NCI-H1092 treated with DMSO at 0.1 percent for 48 hours (cell line): ENCODE measurements at places on chromosomes 12 and 14.

GRCh38 chr12:117036046-117036445, 63.2 kb downstream of the TESC start:
- peak; percentile 79 for DNase-seq

DNA sequence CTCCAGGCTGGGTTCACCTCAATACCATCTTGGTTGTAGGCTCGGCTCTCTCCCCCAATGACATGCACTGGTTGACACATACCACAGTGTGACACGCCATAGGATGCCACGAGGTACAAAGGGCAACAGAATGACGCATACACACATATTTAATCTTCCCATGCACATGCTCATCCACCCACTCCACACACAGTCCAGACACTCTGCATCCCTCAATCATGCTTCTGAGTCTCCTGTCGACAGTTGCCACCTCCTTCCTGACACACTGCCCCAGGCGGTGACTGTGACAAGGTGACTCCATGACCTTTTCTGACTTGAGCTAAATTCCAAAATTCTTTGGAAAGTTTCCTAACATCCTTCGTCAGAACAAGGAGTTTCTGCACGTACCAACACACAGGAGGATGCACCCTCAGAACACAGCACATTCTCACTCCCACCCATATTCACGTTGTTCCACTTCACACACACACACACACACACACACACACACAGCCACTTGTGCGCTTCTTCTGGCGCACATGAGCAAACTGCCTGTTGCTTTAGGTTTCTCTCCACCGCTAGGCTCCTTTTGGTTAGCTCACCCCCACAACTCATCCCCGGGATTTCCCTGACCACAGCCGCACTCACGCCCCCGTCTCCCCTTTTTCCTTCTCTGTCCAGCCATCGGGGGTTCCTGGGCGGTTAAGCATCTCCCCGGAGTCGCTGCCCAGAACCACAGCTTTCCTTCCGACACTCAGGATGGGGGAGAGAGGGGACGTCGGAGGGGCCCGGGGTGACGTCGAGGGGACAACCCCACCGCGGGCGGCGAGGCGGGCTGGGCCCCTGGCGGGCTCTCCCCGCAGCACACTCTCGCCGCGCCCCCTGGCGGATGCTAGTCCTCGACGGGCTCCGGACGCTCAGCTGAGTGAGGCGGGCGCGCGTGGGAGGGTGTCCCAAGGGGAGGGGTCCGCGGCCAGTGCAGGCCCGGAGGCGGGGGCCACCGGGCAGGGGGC, 536 bp upstream of the WNT1 start:
- no peak for DNase-seq

DNA sequence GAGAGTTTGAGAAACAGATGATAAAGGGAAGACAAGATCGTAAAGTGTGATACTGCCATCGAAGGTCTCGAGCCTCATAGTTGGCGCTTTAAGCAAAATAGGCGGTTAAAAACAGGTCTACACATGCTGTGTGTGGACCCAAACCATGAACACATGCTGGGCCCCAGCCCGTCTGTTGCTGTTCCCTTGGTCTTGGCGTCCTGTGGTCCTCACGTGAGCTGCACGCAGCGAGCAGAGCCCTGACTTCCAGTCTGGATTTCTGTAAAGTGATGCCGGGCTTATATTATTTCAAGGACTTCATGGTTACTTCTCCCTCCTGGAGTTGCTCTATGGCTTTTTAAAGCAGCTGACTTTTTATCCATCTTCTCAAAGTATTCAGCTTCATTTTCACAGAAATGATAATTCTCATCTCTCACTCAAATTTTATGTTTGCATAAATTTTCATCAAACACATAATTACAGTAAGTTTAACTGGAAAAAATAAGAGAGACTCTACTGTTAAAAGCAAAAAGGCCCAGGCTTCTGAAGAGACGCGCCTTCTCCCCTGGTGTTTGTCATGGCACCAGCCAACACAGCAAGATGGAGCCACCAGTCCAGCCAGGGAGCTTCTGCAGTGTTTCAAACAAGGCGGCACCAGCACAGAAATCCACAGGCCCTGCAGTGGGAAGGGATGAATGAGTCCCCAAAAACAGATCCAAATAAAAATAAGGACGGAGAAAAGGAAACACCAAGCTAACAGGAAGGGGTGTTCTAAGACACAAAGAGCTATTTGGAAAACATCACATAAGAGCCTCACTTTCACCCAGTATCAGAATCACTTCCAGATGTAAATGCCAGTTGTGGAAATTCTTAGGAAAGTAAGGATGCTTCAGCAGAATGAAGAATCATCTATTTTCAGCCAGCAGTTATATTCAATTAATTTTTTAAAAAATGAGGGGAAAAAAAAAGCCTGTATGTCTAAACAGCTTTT, 24.9 kb downstream of the SFSWAP start:
- no peak for DNase-seq

- no peak for DNase-seq
These were observed 76.5 kb downstream of the WNK1 start for GRCh38 chr12:828726-829395.

- DNase-seq, result no peak
These were observed 55.8 kb downstream of the TPCN1 start for GRCh38 chr12:113276946-113277500.

GRCh38 chr14:23173796-23174195, 9.7 kb downstream of the SLC7A8 start:
- no peak for DNase-seq

- no peak for DNase-seq
These were observed 3.2 kb downstream of the PPP1R1A start for GRCh38 chr12:54585243-54585642.

GRCh38 chr14:68440820-68441219, 352.0 kb downstream of the ZFP36L1 start:
- no peak for DNase-seq

GRCh38 chr12:47095446-47096236, 15.9 kb upstream of the AMIGO2 start:
- no peak for DNase-seq

DNA sequence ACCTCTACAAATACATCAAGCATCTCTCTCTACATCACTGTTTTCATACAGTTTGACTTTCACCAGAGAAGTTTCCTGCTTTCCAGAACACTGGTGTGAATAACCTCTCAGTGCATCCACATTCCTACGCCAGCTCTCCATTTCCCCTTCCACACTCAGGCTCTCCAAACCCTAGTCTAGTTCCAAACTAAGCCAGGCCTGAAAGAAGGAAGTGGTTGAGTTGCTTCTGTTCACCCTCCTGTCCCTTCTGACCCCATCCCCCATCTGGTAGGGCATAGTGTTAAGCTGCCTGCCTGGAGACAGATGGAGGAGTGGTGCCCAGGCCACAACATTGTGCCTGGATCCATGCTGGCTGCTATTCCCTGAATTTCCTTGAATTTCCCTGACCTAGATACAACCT, 132.4 kb downstream of the GPR65 start:
- no peak for DNase-seq

- no peak for DNase-seq
These were observed 52.8 kb upstream of the STXBP6 start for GRCh38 chr14:25102788-25103187.

DNA sequence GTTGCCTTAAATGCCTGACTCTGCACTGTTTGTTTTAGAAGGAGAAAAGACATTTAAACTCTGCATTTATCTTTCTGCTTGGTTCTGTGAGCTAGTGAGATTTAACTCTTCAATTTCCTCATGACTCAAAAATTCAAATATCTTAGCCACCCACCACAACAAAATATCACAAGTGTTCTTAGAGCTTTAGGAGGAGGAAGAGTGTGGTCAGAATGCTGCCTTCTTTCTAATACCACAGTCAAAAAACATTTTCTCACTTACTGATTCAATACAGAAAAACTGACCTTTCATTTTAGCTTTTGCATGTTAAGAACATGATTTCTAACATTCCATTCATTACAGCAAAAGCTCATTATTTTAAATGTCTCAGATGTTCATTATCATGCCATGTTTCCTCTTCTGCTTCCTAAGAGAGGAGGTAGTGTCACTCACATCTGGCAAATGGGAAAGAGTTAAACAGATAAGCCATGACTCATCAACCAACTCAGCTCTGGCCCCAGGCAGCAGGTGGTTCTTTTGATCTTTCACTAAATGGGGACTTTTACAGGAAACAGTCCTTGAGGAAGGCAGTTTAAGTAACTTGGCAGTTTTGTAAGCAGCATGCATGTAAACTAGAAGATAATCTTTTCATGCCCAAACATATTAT, 56.4 kb upstream of the RNU6-8 start:
- no peak for DNase-seq

DNA sequence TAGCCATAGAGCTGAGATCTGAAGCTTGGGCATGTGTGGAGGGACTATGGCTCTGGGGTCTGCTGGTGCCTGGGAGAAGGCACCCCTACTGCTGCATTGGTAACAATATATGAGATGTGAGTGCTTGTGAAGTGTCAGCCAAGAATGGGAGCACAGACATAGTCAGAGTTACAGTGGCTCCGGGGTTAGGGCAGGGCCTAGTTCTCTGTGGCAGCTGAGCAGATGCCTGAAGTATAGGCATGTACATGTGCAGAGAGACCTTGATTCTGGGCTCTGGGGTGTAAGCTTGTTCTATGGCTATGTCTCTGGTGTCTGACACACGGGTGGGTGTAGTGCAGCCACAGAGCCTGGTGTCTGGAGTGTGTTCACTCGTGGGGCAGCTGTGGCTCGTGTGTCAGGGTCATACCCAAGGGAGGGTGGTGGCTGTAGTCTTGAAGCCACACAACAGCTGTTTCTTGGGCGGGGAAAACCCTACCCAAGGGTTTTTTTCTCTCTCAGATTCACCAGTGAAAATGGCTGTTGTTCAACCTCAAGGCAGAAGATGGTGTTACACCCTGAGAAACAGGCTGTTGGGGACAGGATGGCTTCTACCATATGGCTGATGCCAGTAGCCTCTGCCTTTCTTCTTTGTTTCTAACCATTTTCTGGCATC, 11.9 kb upstream of the TCL1A start:
- no peak for DNase-seq

DNA sequence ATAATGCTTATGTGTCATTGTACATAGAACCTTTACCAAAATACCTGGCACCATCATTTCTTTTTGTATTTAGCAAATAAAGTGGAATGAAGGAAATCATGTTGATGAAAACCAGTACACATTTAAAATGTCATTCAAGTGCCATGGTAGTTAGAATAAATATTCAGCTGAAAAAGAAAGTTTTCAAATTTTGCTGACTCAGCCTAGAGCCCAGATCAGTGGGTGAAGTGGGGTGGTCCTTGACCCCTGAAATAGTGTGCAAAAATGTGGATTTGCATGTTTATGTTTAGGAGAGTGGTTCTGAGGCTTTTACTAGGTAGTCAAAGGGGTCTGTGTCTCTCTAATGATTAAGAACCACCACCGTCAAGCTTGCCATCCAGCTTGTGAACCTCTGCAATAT, 418.7 kb downstream of the ETNK1 start:
- DNase-seq, result no peak

DNA sequence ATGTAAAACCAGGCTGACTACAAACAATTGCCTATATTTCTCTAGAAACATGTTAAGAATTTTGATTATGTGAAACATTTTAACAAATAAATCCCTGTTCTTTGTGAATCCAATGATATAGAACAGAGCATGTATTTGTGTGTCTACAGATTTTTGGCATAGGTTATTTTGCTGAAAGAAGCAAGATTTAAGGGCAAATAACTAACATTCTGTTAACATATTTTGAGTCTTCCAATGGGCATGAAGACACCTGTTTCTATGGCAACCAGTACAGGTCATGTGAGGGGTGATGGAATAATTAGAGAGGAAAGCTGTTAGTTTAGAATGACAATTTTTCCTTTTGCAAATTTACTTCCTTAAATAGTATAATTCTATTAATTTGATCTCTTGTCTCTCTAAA, 8.8 kb downstream of the ART4 start:
- DNase-seq, result no peak

GRCh38 chr12:108337235-108338223, 1.6 kb downstream of the CMKLR1 start:
- DNase-seq, result no peak

DNA sequence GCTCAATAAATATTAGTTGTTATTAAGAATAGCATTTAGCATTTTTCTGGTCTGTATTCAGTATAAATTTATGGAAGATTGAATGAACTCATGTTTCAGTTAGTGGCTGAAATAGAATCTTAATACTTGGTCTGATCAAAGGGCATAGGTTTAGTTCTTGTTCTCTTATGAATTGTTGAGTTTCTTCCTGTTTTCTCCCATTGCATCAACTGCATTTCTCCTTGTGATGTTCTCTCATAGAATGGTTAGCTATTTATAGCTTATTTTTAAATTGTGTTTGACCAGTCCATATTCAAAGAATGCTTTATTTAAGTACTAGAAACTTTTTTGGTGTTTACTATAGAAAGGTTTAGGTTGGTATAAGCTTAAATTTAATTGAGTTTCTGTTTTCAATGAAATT, 29.8 kb downstream of the APAF1 start:
- no peak for DNase-seq

DNA sequence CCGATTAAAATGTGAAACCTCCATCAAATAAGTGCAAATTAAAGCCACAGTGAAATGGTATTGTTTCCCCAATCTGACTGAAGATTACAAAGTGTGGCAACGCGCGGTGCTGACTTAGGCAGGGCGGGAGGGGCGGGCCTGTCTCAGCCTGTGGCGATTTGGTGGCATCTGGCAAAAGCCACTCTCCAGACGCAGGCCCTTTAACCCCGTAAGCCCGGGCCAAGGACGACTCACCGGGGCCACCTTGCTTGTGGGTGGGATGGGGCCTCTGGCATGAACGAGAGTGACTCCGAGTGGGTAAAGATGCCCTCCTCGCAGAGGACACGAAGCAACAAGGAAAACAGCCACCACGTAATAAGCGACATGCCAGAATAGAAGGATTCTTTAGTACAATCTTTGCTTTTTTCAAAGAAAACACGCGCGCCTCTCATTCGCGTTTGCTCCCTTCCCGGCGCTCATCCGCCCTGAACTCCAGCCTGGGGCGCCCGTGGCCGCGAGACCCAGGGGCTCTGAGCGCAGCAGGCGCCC, 815 bp downstream of the DEGS2 start:
- DNase-seq, result no peak

GRCh38 chr14:43539210-43539609, 967.9 kb downstream of the FSCB start:
- DNase-seq, result no peak

- no peak for DNase-seq
These were observed 229.7 kb downstream of the SLC25A21 start for GRCh38 chr14:36942522-36943245.

- DNase-seq, result peak; percentile 32
These were observed 1.3 kb downstream of the DTX1 start for GRCh38 chr12:113057565-113058485.

- DNase-seq, result no peak
These were observed 861.1 kb downstream of the GALC start for GRCh38 chr14:87131879-87132278.

GRCh38 chr12:118633071-118633470, 256.7 kb downstream of the SUDS3 start:
- DNase-seq, result no peak

GRCh38 chr12:103887738-103888137, 42.5 kb upstream of the HSP90B1 start:
- DNase-seq, result no peak

GRCh38 chr14:59919570-59920377, at the start of gene LRRC9:
TSS of gene LRRC9 (plus strand) at chr14:59920144.
- peak; percentile 97 for DNase-seq

DNA sequence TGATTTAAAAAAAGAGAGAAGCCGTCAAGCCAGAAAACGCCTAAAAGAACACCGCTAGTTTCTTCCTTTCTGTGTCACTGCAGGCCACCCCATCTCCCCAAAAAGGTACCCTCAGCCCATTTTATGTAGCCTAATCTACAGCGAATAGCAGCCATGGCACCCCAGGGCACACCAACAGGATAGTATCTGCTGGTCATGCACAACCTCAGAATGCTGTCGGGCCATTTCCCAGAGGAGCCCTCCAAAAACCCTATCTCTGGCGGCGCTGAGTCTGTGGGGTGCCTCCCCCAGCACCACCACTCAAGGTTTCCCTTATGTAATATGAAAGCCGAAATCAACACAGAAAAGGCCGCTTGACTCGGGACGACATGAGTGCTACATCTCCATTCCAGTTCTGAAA, 98.9 kb downstream of the BCL11B start:
- no peak for DNase-seq
